Omental fat pad (tissue), 4 donors: ENCODE measurements at places on chromosomes 3 and 15. TPM values are rescaled to one million over a fixed set of nuclear protein-coding genes. Genes with fewer than 3 reads are reported as not detected.

The C3orf22 gene
- total RNA-seq: not detected

The PIK3R4 gene
- 33.5 TPM for total RNA-seq

The LTF gene
- 9.1 TPM for total RNA-seq

The NOP10 gene
- total RNA-seq: 171 TPM

The WNT5A gene
- 11.4 TPM for total RNA-seq

The OXTR gene
- 0.13 TPM for total RNA-seq

The RASSF1 gene
- 42.1 TPM for total RNA-seq

The RAB11A gene
- total RNA-seq: 191 TPM

The GOLGA8O gene
- not detected for total RNA-seq

The CNOT10 gene
- 17.8 TPM for total RNA-seq
